LHCN-M2 (cell line): ENCODE measurements at places on chromosomes 11 and 22. TPM values are rescaled to one million over a fixed set of nuclear protein-coding genes. Genes with fewer than 3 reads are reported as not detected.

DNA sequence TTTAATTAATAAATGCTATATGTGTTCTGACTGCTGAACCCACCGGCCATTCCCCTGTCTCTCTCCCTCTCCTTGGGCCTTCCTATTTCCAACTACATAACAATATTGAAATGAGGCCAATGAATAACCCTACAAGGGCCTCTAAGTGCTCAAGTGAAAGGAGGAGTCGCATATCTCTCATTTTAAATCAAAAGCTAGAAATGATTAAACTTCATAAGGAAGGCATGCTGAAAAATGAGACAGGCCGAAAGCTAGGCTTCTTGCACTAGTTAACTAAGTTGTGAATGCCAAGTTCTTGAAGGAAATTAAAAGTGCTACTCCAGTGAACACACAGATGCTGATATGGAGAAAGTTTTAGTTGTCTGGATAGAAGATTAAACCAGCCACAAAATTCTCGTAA, 109.2 kb downstream of the TSPAN18 start:
- DNase-seq = no peak

DNA sequence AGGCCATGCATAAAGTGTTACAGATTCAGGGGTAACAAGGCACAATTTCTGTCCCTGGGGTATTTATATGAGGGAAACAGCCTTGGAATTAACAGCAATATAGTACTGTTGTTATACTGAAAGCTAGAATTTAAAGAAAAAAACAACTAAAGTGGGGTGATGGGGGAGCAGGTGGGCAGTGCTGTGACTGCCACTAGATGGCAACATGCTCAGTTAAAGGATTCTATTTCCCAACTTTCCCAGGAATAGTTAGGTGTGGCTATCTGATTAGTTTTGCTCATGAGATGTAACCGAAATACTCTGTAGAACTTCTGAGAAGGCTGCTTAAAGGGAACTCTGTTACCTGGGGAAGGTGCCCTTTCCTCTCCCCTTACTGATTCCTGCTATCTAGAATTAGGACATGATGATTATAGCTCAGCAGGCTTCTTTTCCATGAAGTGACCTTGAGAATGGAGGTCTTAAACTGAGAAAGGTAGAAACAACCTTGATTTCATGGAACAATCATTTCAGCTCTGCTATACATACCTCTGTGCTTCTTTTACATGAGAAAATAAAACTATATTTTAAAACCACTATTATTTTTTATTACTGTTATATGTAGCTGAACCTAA, 102.6 kb downstream of the RELT start:
- DNase-seq = peak; percentile 37

SLC17A6 gene
- total RNA-seq = not detected in 2 replicates

GRCh38 chr11:57513452-57513795, 2.1 kb downstream of the SLC43A1 start:
- DNase-seq = no peak

GRCh38 chr11:34464591-34465051, 25.9 kb downstream of the CAT start:
- DNase-seq = no peak

- DNase-seq = peak; percentile 39
Measured at GRCh38 chr11:47552056-47552565, 821 bp downstream of the CELF1 start.

DNA sequence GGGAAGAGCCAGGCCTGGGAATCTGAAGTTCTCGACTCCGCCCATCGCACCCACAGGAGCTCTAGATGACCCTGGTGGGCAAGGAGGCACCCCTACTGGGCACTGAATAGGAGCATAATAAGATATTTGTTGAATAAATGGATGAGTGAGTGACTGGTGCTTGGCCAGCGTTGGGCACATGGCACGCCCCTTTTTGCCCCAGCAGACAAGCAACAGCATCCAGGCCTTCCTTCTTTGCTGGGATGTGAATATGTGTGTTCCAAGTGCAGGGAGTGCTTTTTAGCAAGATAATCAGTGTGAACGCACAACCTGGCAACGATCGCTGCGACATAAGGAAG, 443 bp upstream of the CELF1 start:
- DNase-seq = no peak

- DNase-seq = no peak
Measured at GRCh38 chr11:26553182-26553581, 18.9 kb downstream of the MUC15 start.

YPEL1 gene
- 0.38 and 0.80 TPM in 2 replicates for total RNA-seq

DNA sequence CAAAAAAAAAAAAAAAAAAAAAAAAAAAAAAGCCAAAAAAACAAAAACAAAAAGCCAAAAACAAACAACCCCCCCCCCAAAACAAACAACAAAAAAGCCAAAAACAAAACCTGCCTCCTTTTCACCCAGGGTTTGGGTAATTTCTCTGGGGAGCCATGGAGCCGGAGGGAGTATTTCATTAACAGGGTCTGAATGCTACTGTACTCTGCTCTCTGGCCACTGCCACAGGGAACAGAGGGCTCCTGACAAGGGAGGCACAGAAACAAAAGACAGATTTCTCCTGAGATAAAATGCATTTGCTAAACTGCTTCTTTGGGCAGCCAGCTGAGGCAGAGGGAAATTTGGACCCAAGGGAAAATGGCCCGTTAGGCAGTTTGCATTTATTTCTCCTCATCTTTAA, 266.0 kb upstream of the SYN3 start:
- DNase-seq = no peak

- no peak for DNase-seq
Measured at GRCh38 chr11:77801477-77801876, 19.0 kb downstream of the RSF1 start.

IGSF22 gene
- not detected in 2 replicates for total RNA-seq
